ENCODE measurements at places on chromosomes 2 and 18.

- peak; percentile 11 for DNase-seq
Observed at GRCh38 chr2:173357346-173357745, 2.7 kb downstream of the CDCA7 start.

DNA sequence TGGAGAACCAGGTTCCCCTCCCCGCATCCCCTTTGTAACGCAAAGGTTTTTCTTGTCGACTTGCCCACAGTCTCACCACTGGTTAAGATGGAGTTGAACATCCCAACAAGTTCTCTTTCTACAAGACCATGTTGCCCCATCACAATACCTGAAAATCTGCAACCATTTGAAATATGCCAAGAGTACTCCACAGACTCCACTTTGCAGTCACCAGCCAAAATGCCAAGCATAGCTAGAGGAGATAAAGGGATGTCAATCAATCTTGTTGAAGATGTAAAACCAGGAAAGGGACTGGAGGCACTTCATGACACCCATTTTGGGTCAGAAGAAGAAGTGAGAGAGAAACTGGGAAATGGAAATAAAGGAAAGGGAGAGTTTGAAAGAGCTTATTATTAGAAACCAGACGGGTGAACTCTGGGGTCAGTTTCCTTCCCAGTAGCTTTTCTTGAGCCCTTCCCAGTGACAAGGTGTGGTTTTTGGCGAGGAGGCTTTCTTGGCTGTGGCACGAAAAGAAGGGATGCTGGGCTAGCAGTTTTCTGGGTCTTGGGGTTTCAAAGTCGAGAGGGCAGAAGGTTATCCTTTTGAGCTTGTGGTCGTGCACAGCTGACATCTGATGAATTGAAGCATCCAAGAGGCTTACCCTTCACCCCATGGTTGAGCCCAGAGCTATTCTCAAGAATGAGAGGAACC, 79.3 kb downstream of the ACAA2 start:
- no peak for DNase-seq

- DNase-seq, result no peak
Observed at GRCh38 chr2:46929612-46930011, 14.0 kb upstream of the MCFD2 start.

DNA sequence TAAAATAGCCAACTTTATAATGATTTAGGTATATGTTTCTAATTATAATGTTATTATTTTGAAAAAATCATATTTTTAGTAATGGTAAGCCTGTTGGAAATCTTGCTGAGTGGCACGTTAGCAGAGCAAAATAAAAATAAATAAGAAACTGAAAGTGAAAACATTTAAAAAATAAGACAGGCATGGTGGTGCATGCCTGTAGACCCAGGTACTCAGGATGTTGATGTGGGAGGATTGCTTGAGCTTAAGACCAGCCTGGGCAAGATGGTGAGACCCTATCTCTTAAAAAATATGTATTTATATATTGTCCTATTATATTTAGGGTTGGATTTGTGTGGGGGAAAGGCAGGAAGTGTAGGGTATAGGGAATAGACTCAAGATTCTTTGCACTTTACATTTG, 15.8 kb upstream of the ANKRD12 start:
- DNase-seq, result no peak

- no peak for DNase-seq
Observed at GRCh38 chr2:113892004-113892710, 2.3 kb downstream of the ACTR3 start.

GRCh38 chr2:204722691-204723090, 177.4 kb downstream of the PARD3B start:
- no peak for DNase-seq

GRCh38 chr2:46164529-46165301, 132.5 kb upstream of the EPAS1 start:
- DNase-seq, result no peak

- no peak for DNase-seq
Observed at GRCh38 chr18:22469061-22469734, 51.5 kb upstream of the CTAGE1 start.

GRCh38 chr2:73074110-73075069, 2.9 kb upstream of the SFXN5 start:
- DNase-seq, result no peak

- no peak for DNase-seq
Observed at GRCh38 chr2:143675021-143675420, 545.8 kb downstream of the ARHGAP15 start.

DNA sequence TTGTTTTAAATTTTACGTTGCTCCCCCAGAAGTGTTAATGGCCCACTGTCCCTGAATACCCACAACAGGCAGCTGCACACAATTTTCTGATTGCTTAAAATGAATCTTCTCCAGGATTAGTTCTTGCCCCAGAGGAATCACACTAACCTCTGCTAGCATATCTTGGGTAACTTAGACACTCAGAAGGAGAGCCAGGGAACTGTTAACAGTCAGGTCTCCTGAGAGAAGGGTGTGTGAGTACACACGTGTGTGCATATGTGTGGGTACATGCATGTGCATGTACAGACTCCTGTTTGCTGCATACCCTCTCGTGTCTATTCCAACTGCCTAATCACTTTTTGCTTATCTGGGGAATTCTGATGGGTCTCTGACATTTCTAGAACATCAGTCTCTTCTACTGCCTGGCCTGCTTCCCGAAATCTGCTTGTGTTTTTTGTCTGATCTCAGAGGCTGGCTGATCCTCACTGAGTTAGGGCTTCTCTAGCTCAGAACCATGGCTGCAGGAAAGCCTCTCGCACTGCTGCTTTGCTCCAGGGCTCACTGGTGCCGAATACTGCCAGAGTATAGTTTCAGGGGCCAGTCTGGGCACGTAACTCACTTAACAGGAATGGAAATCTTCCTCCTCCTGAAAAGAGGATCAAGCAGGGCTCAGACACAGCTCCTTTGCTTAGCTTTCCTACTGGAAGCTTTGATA, 62.8 kb downstream of the PRELID3A start:
- DNase-seq, result peak; percentile 21

- no peak for DNase-seq
Observed at GRCh38 chr18:55839343-55839742, 251.4 kb upstream of the TCF4 start.

DNA sequence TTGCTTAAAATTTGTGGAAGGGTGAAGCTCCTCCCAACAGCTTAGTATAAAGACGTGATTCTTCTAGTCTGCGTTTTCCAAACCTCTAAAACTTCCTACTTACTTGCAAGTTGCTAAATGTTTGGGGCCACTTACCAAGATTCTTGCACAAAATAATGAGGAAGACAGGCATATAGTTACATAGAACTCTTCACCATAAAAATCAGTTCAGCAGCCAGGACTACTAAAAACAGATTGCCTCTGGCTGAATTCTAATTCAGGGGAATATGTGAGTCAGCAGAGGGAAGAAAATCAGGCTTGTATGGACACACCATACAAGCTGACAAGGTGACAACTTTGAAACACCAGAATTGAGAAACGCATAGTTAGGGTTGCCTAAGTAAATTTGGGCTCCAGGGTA, 2.8 kb upstream of the PEX13 start:
- no peak for DNase-seq

- no peak for DNase-seq
Observed at GRCh38 chr18:34126121-34126520, 98.6 kb downstream of the NOL4 start.

- DNase-seq, result peak; percentile 67
Observed at GRCh38 chr2:42047488-42048298, at the start of gene PKDCC. Gene PKDCC (plus strand): TSS chr2:42048021. CDS start chr2:42048200, 179 bp downstream.

DNA sequence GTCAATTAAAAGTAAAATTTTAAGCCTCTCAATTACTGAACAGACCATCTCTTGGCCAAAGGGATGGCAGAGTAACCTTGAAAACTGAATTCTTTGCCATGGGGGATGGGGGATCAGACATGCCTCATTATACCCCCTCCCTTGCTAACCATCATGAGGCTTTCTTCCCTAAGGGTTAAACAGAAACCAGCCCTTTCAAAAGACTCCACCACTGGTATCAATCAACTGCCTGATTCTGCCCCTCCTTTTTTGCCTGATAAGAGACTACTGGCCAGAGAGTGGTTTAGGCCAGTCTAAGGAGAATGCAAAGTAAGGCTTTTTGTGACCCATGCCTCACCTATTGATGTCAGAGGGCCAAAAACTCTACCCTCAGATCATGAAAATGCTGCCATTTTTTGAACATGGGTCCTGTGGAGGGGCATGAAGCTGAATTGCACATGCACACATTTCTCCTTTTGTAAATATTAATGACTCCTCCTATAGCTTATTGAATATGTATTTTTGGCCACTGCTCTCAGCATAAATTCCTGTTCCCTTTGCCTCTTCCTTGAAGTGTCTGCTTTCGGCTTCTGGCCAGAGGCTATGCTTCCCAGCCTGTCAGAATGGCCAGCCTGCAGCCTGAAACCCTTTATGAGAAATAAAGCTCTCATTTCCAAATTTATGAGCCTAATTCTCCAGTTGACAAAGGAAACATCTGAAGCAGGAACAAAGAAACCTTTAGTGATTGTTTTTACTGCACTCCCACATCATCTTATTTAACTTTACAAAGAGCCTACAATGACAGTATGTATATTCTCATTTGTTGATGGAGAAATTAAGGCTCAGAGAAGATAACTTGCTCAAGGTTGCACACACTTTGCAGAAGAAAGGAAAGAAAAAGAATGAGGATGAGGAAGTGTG, 270.7 kb upstream of the CELF4 start:
- peak; percentile 59 for DNase-seq

GRCh38 chr2:239691720-239692119, 290.9 kb upstream of the HDAC4 start:
- DNase-seq, result no peak

DNA sequence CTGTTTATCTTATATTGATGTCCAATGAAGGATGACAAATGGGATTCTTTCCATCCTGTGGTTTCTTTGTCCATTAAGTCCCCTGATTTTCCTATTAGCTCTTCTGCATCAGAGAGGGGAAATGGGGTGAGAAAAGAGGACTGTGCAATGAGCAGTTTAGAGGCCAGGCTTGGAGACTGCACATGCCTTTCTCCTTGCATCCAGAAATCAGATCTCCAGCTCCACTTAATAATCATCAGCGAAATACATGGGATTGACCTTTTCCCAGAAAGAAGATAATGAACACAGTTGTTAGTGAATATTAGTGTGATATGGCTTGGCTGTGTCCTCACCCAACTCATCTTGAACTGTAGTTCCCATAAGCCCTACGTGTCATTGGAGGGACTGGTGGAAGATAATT, 697.4 kb downstream of the CBLN2 start:
- no peak for DNase-seq

DNA sequence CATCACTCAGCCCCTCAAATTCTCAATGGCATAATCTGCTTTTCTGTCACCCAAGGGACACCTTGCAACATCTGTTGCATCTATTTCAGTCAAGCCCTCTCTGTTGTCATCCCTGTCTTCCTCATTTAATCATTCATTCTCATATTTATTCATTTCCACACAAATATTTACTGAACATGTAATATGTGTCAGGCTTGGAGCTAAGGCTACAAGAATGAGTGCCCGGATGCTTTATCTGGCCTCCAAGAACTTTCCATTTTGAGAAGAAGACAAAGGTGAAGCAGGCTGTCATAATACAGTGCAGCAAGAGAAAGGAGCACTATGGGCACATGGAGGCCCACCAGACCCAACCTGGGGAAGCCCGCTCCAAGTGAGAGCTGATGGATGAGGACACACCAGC, 15.6 kb downstream of the IL18RAP start:
- no peak for DNase-seq

- no peak for DNase-seq
Observed at GRCh38 chr2:106065983-106066820, 127.9 kb downstream of the UXS1 start.

GRCh38 chr2:19865151-19865550, 36.6 kb downstream of the TTC32 start:
- no peak for DNase-seq

DNA sequence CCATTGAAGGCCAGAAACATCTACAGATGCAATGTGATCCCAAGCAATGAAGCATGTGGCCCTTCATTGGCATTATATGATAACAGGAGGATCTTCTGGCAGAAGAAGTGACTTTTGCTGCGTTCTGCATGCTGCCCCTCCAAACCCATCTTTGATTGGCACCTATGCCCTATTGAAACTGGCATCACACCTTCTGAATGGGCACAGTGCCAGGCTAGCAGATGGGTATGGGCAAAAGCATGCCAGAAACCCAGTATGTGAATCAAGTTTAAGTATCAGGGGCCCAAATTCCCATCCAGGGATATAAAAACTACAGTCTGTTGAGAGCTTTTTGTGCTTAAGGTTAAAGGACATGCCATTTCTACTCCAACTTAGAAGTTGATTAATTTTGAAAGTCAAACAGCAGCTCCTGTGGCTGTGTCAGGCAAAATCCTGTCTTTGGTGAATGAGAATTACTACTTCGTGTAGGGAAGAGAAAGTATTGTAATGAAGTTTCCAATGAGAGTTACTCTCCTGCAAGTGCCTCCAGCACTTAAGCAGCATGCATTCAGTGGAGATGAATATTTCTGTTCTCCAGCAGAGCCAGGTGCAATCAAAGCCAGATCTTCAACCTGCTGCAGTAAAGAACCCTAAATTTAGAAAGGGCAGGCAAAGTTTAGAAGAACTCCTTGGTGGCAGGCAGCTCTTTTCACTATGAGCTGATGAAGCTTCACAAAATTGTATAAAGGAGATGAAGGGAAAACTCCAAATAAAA, 8.6 kb downstream of the VRK2 start:
- DNase-seq, result peak; percentile 74

- DNase-seq, result peak; percentile 38
Observed at GRCh38 chr2:29430382-29431112, 315.3 kb downstream of the CLIP4 start.

GRCh38 chr2:113755835-113756354, 547 bp downstream of the SLC35F5 start:
- DNase-seq, result peak; percentile 60

DNA sequence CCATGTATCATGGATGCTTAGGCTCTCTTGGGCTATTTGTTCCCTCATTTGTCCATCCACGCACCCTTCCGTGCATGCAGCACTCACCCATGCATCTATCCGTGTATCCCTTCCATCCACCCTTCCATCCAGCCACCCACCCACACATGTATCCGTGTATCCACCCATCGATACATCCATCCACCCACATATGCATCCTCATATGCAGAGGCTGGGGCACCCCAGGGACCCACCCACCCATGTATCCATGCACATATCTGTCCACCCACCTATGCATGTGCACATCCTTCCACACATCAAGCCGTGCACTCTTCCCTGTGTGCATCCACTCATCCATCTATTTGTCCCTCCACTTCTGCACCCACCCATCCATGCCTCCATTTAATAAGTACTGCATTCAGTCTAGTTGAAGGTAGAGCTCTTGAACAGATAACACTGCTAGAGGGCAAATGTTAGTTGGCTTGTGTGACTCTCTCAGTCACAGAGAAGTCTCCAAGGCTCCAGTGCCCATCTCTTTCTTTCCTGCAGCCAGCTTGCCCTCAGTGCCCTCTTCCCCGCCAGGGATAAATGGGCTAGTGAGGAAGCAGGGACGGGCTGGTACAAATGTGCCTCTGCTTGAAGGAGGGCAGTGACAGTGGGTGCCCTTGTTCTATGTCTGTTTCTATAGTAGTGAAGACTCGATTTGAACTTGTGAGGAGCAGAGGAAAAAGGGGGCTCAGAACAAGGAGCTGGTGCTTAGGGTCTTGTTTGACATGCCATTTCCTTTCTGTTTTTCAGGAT, 61.5 kb downstream of the EMILIN2 start:
- no peak for DNase-seq

DNA sequence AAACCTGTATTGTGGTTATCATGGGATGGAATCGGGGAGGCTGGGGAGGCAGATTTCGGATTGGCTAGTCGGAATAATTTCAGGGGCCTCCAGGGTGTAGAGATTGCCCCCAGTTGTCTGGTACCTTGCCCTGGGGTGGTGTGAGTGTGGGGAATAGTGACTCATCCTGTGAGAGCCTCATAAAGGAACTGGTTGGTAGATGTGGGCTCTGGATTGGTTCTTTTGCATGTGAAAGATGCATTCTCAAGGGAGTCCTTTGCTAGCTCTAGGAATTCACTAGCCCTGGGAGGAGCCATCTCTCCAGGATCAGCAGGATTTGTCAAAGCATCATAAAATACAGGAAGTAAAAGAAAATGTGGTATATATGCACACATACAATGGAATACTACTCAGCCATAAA, 331.6 kb downstream of the SETBP1 start:
- peak; percentile 26 for DNase-seq

Data from NCI-H69 (cell line).